Activated CD8-positive, alpha-beta T cell treated with anti-CD3 and anti-CD28 coated beads for 36 hours (primary cell): ENCODE measurements at places on chromosomes 6 and 20.

GRCh38 chr6:3867641-3868502 lies 18.7 kb downstream of the FAM50B start:
- DNase-seq: no peak

- no peak for DNase-seq
These were observed 87.9 kb upstream of the BMP5 start for GRCh38 chr6:55963301-55963700.

- no peak for DNase-seq
These were observed 78.1 kb downstream of the MMUT start for GRCh38 chr6:49384904-49385303.

- no peak for DNase-seq
These were observed 1.3 kb upstream of the ENPP4 start for GRCh38 chr6:46128476-46128875.

- DNase-seq: no peak
These were observed 260.5 kb downstream of the NRN1 start for GRCh38 chr6:5746053-5746758.

DNA sequence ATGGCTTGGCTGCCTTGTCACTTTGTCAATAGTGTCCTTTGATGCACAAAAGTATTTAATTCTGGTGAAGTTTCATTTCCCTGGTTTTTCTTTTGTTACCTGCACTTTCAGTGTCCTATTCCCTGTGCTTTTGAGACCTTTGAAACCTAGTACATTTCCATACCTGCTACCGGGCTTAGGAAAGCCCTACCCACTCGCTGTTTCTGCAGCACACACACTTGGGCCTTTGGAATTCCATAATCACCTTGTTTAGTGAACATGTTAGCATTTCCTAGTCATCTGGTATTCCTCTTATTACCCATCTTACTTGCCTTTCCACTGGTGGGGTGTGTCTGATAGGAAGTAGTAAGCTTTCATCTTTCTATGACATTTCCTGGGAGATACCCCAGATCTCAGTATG lies 19.3 kb upstream of the SYNDIG1 start:
- DNase-seq: no peak

DNA sequence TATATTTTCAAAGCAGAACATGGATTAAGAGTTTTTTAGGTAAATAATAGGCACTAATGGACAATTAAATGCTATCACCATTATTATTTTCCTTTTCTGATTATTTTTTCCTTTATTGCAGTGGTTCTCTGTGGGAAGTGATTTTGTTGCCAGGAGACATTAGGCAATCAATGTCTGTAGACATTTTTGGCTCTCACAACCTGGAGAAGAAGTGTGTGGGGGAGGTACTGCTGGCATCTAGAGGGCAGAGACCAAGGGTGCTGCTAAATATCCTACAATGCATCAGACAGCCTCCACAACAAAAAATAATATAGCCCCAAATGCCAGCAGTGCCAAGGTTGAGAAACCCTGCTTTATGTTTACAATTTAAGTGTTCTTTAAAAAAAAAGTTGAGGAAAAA lies 8.3 kb downstream of the IFNGR1 start:
- no peak for DNase-seq

DNA sequence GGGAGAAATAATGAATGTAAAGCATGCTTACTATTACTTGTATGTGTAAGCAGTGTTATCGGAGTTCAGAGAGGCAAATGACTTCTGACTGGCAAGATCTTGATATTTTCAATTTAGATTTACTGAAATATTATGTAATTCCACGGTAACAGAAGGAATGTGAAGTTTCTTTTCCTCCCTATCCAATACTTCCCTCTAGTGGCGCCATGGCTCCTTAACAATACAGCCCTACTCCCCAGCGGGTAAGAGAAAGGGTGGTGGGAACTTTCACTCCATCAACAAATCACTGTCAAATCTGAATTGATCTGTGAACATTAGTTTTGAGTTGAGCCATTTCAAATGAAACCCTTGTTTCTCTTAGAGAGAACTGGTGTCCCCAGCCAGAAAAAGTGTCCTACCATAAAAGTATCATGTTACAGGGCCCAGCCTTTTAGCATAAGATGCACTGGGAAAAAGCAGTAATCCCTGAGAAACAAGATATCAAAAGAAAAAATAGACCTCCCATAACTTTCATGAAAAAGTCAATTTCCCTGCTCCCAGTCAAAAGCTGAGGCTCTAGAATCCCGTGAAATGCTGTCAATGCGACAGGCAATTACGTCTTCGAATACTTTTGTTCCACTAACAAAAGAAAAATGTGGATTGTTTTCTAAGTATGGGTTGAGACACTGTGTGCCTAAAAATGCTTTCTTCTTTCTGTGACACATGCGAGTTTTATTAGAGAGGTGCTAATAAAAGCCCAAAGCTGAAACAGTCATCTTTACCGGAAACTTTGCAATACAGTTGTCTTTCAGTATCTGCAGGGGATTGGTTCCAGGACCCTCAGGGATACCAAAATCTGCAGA lies 12.9 kb downstream of the COX7A2 start:
- DNase-seq: no peak

DNA sequence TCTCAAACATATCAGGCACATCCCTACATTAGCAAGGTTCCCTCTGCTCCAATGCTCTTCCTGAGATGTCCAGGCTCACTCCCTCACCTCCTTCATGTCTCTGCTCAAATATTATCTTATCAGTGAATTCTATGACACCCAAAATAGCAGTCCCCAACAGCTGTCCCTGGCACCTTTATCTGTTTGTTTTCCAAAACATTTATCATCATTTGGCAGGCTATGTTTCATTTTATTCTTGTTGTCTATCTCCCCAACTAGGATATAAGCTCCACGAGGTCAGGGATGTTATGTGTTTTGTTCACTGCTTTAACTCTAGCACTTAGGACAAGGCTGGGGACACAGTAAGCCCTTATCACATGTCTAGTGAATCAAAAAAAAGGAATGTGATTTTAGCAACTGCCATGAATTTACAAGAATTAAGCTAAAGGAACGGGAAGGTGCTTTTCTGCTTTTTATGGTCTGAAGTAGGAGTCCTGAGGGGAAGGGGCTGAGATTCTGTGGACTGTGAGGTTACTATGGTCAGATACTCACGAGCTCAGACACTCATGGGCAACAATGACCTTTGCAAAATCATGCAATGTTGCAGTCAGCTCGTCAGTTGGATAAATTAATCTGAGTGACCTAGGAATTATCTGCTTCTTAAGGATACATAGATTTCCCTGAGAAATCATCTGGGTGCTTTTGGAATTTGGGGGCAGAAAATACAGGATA lies 1.9 kb upstream of the IL22RA2 start:
- no peak for DNase-seq

GRCh38 chr20:23841693-23842092 lies 15.2 kb upstream of the CST2 start:
- no peak for DNase-seq

- no peak for DNase-seq
These were observed 146.6 kb downstream of the SOBP start for GRCh38 chr6:107636486-107636885.

- DNase-seq: no peak
These were observed 325.7 kb downstream of the TBC1D32 start for GRCh38 chr6:121008553-121008952.

DNA sequence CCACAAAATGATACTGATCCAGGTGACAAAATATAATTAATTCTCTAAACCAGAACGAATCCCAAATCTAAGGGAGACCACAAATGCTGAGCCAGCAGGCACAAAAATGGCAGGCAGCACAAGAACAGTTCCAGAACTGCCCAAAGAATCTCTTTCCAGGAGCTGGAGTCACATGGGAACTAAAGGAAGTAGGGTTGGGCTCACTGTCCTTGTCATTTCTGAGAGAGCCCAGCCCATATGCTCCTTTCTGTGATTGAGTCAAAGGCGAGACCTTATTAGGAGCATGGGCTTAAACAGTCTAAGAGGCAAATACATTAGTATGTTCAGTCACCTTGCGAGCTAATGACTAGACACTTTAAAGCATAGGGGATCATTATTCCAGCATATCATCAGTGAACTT lies 327.6 kb upstream of the ARID1B start:
- no peak for DNase-seq

DNA sequence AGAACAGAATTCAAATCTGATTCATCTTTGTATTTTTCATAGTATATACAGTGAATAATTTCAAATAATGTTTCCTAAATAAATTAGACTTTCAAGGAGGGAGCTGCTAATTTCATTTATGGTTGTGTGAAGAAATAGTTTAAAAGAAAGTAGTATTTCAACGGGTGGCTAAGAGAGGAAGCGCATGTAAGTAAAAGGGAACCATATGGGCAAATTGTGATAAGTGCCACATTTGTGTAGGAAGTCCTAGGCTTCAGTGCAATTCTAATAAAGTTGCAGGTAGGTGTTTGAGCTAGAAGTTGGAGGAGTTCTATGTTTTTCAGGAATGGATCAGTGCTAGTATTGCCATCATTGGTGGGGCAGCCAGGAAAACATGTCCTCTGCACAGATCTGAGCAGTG lies 178.8 kb upstream of the PRDM1 start:
- no peak for DNase-seq

GRCh38 chr6:7433121-7433617 lies 43.6 kb downstream of the RIOK1 start:
- DNase-seq: no peak

DNA sequence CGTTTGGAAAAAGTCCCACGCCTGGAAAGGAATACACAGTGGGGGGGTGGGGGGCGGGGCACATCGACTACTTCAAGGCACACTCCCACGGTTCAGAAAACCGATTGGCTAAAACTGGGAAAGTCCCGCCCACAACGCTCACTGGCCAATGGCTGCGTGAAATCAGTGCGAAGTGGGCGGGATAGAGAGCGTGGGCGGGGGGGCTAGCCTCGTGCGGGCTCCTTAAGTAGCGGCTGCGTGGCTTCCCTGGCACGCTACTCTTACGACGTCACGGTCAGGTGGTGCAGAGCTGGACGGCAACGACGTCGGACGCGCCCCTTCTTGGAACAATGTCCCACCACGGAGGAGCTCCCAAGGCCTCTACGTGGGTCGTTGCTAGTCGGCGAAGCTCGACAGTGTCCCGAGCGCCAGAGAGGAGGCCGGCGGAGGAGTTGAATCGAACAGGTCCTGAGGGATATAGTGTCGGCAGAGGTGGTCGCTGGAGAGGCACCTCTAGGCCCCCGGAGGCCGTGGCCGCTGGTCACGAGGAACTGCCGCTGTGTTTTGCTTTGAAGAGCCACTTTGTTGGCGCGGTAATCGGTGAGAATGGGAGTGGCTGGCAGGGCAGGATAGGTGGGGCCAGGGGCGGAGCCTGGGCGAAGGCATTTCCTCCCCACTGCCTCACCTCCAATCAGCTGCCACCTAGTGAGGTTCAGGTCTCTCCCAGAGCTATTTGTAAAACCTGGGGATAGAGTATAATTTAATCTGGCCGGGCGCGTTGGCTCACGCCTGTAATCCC lies at the start of gene DDX43:
Gene DDX43, plus strand, starts transcription at position 252 of the 778 bp plus-strand sequence. Its CDS starts 78 bp downstream, at position 330.
- DNase-seq: peak; percentile 50

- DNase-seq: no peak
These were observed 207.4 kb downstream of the BMP2 start for GRCh38 chr20:6974838-6975237.

DNA sequence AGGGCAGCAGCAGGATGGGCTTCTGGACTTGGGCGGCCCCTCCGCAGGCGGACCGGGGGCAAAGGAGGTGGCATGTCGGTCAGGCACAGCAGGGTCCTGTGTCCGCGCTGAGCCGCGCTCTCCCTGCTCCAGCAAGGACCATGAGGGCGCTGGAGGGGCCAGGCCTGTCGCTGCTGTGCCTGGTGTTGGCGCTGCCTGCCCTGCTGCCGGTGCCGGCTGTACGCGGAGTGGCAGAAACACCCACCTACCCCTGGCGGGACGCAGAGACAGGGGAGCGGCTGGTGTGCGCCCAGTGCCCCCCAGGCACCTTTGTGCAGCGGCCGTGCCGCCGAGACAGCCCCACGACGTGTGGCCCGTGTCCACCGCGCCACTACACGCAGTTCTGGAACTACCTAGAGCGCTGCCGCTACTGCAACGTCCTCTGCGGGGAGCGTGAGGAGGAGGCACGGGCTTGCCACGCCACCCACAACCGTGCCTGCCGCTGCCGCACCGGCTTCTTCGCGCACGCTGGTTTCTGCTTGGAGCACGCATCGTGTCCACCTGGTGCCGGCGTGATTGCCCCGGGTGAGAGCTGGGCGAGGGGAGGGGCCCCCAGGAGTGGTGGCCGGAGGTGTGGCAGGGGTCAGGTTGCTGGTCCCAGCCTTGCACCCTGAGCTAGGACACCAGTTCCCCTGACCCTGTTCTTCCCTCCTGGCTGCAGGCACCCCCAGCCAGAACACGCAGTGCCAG lies at the start of gene TNFRSF6B:
Gene TNFRSF6B, plus strand, starts transcription at position 25 of the 729 bp plus-strand sequence. Its CDS starts 116 bp downstream, at position 141.
- DNase-seq: peak; percentile 28

- DNase-seq: no peak
These were observed 15.4 kb downstream of the MOCS1 start for GRCh38 chr6:39918831-39919230.

DNA sequence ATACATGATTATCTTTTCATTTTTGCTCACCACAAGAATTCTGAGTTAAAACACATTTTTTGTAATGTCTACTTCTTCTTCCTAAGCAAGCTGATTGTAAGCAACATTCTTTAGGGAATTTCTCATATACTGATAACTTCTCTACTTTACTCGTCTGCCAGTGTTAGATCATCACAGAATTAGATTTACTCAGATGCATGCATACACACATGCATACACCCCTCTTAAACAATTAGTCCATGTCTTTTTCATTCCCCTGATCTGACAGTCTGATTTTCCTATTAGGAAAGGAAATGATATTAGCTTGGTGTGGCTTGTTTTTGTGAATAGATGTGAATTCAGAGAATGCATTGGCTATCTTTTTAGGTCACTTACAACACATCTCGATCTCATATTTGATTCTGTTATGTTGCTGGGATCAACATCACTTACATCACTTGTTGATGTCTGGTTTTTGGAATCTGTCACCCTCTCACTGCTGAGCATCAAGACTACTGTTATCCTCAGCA lies 91.4 kb downstream of the FIG4 start:
- DNase-seq: no peak

GRCh38 chr6:150032598-150032997 lies 7.3 kb upstream of the RAET1L start:
- DNase-seq: no peak

DNA sequence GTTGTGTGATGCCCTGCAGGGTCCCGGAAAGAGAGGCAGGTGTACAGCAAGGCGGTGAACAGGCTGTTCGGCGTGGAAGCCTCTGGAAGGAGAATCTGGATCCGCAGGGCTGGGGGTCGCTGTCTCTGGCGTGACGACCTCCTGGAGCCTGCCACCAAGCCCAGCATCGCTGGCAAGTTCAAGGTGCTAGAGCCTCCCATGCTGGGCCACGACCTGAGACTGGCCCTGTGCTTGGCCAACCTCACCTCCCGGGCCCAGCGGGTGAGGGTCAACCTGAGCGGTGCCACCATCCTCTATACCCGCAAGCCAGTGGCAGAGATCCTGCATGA lies 36.5 kb downstream of the TGM6 start:
- no peak for DNase-seq
